ENCODE measurements at places on chromosomes 4 and X.

DNA sequence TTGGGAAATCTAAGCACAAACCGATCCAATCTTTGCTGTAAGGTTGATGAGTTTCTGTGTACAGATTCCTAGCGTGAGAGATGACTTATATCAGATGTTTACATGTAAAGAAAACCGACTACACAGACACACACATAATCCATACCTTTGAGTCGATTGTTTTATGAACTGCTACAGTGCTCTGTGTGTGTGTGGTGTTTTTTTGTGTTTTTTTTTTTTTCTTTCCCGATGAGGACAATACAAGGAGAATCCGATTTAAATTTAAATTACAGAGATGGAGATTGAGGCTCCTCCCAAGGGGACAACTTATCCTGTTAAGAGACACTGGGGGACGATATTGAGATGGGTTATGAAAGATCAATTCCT, 461 bp upstream of the SLC9A6 start:
- peak; percentile 1 for DNase-seq

- DNase-seq, result no peak
Observed at GRCh38 chr4:55123791-55124190, 1.6 kb downstream of the KDR start.

DNA sequence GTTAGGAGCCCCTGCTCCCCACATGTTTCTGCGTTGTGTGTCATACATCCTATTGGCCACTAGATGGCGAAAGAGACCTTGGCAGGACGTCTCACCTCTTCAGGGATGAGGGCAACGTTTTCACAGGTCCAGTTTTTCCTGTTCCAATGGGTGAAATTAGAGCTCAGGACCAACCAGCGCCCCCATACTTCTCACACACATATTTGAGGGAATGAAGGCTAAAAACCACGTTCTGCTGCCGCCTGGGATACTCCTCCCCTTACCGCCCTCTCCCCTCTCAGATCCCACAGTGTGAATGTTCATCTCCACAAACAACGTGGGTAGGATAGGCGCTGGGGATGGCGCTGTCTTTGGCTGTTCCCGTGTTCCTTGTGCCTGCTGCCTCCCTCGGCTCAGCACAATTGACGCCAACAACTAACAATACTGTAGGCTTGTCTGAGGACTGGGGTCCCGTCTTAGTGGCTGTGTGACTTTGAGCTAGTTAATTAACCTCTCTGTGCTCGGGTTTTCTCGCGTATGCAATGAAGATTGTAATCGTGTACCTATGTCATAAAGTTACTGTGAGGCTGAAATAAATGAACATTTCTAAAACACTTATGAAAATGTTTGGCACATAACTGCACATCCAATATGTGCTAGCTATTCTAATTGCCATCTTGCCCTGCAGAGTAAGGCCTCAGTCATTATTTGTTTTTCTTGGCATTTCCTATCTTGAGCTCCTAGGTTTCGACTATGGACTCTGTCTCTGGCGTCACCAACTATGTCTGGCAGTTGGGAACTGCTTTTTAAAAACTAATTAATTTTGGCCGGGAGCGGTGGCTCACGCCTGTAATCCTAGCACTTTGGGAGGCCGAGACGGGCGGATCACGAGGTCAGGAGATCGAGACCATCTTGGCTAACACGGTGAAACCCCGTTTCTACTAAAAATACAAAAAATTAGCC, 181.3 kb upstream of the STK26 start:
- peak; percentile 23 for DNase-seq

DNA sequence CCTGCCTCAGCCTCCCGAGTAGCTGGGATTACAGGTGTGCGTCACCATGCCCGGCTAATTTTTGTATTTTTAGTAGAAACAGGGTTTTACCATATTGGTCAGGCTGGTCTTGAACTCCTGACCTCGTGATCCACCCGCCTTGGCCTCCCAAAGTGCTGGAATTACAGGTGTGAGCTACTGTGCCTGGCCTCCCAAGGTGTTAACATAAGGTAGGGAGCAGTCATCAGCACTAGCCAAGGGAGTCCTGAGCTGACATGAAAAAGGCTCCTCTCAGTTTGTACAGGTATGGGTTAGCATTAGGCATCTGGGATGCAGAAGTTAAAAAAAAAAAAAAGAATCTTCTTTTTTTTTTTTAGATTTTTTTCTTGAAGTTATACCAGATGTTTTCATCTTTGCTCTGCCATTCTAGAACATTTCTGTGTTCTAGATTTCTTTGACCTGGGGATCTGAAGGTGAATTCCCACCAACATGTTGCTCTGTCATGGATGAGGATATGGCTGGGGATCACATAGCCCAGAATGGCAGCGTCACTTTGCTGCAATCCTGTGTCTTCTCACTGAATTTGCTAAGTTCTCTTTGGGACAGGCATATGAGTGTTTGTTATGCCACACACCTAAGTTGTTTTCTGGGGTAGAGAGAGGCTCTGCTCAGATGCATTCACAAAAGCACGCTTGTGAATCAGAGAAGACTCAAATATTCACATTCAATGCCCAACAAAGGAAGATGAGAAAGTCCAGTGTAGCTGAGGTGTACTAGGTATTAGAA, 24.4 kb upstream of the PLA2G12A start:
- DNase-seq, result no peak

DNA sequence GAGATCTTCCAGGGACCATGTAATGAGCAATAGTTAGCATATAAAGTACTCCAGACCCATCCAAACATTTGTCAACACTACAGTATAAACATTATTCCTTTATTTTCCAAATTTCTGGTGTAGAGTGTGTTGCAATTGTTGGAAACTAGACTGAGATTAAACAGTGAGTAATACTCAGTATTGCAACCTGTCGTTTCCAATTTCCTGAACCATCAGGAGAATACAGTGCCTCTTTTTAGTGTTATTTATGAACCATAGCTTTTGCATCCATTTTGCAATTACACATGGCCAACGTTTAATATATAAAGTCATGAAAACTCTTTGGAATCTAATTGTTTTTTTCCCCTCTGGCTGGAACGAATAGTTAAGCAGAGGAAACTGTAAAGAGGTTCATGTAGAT, 58.3 kb upstream of the DHRSX start:
- DNase-seq, result no peak

GRCh38 chrX:70421618-70422017, 1.5 kb upstream of the GDPD2 start:
- no peak for DNase-seq

GRCh38 chr4:149993030-149993429, 85.2 kb upstream of the DCLK2 start:
- DNase-seq, result no peak

- DNase-seq, result no peak
Observed at GRCh38 chr4:134202166-134202956, 772 bp upstream of the PABPC4L start.

- no peak for DNase-seq
Observed at GRCh38 chr4:54683616-54684346, 26.0 kb downstream of the KIT start.

GRCh38 chrX:114675365-114675764, 91.5 kb downstream of the HTR2C start:
- DNase-seq, result no peak

GRCh38 chr4:39730072-39730471, 32.1 kb downstream of the UBE2K start:
- DNase-seq, result no peak

DNA sequence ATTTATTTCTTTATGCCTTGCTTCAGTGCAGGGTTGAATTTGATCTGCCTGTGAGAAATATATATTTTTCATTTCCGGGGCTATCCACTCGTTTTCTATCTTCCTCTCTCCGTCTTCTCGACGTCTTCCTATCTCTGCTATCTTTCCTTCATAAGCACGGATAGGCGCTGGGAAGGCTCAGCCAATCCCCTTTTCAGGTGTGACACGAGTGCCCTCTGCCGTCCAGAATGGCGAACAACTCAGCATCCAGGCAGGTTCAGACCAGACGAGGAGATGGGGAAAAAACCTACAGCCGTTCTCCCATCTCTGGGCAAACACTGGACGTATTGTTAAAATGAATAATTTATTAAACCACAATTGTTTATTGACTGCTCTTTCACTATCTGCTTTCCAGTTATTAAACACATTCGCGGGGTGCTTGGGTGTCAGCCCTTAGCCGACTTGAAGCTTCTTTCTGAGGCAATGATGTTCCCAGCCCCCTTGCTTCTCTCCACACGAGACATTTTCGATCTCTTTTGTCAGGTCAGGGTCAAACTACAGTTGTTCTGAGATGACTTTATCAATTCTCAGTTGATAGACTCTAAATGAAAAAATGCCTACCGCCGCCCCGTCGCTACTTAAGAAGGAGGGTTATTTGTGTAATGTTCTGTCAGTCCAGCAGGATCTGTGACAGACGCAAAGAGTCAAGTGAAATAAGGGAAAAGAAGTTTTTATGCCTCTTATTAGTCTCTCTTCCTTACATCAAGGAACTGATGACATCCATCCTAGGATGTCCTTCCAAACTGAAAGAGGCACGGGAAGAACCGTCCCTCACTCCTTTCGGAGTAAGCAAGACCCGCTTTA, 96.3 kb upstream of the NOCT start:
- DNase-seq, result no peak

GRCh38 chrX:118062817-118063615, 53.6 kb downstream of the KLHL13 start:
- no peak for DNase-seq

Measured in renal cortex interstitium (tissue), 15 donors.